ENCODE measurements at places on chromosomes 2 and 18.

DNA sequence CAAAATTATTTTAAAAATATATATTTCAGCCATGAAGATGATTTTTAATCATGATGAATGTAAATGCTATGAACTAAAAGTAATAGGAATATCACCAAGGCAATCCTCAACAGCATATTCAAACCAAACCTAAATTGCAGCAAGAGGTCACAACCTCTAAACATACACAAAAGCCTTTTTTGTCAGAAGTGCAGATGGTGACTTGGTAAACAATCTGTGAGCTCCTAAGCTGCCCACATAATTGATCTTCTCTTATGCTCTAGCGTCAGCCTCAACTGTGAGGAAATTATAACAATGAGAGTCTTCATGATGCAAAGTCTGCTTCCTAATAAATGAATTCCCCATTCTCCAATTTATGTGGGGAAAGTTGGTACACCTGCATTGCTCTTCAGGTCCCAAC, 113.2 kb downstream of the TSN start:
- no peak for DNase-seq

- no peak for DNase-seq
These were observed 638 bp downstream of the ST3GAL5 start for GRCh38 chr2:85888020-85888683.

GRCh38 chr2:31893094-31893493, 117.7 kb downstream of the MEMO1 start:
- DNase-seq = no peak

DNA sequence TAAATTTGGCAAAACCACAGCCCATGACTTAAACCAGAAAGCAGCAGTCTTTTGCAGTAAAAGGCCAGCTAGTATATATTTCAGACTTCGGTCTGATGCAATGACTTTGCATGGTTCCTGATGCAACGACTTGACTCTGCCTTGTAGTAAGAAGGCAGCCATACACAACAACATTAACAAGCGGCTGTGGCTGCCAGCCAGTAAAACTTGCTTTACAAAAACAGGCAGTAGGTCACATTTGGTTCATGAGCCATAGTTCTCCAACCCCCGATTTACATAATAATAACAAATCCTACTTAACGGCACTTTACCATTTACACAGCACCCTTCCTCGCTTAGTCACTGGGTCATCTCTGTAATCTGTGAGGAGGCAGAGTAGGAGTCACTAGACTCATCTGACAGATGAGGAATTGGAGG, 410.3 kb downstream of the LRATD1 start:
- peak; percentile 87 for DNase-seq

DNA sequence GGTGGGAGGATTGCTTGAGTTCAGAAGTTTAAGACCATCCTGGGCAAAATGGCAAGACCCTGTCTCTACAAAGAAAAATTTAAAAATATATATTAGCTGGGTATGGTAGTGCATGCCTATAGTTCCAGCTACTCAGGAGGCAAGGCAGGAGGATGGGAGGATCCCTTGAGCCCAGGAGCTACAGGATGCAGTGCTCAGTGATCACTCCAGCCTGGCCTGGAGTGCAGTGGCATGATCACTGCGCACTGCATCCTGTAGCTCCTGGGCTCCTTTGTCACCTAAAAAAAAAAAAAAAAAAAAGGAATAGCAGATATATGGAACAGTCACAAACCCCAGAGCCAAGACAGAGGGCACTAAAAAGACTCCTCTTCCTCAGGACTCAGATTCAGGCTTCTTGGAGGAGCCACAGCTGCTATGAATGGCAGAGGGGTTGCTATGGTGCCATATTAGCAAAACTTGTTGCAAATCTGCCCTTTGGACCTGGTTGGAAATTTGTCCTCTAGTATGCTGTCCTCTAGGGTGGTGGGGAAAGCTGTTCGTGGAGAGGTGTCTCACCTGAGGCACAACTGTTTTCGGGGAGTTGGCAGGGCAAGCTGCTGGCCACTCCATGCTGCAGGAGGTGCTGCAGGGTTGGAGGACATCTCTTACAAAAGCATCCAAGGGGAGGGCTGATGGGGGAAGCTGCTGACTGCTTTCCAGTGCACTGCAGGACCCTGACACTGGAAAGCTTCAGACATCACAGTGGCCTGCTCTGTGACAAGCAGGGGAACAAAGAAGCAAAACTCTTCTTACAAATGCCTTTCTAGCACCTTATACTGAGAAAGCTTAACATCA, 22.7 kb downstream of the CYP20A1 start:
- no peak for DNase-seq

GRCh38 chr2:38155-38554, 8.2 kb downstream of the FAM110C start:
- DNase-seq = no peak

GRCh38 chr2:103028181-103028580, 266.4 kb downstream of the TMEM182 start:
- no peak for DNase-seq

- DNase-seq = no peak
These were observed 45.8 kb downstream of the CYBRD1 start for GRCh38 chr2:171568089-171568488.

DNA sequence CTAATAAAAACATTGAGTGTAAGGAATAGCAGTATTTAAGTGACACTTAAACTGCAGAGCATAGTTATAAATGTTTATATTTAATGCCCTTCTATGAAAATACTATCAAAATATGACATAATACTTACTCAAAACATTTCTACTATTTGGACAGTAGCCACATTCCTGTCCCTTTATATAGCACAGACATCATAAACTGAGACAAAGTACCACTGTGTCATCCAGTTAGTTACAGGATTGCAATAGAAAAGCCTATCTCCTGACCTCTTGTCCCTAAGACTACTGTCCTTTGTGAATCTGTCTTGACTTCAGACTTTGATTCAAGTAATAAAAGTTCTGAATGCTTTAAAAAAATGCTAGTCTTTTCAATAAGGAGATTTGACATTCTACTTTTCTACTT, 1528.5 kb upstream of the NXPH2 start:
- no peak for DNase-seq

DNA sequence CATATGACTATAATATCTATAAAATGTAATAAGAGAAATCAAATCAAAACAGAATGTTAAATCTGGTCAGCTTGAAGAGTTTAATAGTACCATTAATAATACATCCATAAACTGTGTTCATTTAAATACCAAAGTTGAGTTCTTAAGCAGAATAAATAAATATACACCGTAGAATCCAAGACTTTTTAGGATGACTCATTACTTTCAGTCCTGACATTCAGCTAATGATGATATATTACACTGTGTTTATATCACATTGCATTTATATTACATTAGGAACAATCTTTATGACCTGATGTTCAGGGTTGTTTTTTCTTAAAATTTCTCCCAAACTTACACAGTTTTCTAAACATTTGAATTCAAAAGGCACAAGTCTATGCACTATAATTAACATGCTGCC, 331.3 kb downstream of the SS18 start:
- no peak for DNase-seq

DNA sequence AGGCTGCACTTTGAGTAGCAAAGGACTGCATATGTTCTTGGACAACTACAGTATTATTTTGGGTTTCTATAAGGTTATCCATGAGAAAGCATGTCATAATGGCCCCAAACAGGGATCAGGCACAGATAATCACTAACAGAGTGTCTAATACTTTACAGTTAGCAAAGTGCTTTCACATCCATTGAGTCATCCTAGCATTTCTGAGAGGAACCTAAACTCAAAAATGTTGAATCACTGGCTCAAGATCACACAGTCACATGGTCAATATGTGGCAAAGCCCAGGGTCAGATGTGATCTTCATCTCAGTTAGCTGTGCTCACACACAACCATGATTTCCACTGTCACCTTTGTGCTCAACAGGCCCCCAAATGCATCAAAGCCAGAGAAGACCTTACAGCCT, 156.1 kb upstream of the VRK2 start:
- DNase-seq = no peak

DNA sequence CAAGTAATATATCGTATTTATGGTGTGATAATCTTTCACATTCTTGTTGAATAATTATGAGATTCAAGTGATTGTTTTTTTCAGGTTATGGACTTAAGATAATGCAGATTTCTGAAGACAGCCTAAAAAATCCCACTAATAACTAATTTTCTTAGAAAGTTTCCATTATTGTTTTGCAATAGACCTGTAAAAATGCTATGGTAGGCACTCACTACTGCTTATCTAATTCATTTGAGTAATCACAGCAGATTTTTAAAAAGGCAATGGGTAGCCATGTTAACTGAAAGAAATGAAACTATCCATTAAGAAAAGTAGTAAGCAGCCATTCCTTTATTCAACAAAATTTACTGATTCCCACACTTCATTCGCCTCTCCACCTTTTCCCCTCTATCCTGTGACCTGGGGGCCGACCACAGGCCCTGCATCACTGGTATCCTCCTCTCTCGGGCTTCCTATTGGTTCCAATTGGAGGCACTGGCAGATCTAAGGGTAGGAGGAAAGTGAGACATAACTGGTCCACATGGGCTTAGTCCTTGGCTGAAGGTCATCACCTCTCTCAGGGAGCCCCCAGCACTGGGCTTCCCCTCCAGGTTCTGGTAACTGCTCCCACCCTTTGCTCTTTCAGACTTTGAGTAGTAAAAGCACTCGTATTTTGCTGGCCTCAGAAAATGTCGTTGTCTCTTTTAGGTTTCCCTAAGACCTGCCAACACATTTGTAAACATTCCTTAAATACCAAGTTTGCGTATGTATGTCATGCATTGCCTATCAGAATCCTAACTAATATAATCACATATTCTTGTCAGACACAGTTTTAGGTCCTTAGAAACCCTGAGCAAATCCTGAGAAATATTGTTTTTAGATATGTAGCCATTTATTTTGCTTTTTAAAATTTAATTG, 18.5 kb downstream of the RBMS1 start:
- DNase-seq = no peak

DNA sequence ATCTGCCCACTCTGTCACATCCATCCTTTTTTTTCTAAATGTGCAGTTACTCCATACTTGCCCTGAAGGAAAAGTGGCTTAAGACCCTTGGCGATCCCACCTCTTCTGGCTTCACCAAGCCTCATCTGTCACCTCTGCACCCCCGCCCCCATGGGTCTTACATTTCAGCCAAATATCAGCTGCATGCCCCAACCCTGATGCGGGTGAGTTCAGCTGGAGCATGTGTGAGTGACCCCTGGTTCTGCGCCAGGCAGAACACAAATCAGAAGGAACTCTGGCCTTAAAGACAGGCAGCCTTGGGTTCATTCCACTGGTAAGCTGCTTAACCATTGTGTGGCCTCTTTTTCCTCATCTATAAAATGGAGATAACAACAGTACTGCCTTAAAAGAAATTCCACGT, 194.7 kb downstream of the KLHL29 start:
- no peak for DNase-seq

Measured in NCI-H446 (cell line).